CD4-positive, alpha-beta T cell treated with Interleukin-6 at 100 ng/mL for 8 hours (primary cell): ENCODE measurements at places on chromosomes 3 and 15.
A peak's percentile ranks its signal among the peaks of the same experiment; 100 is the strongest.

DNA sequence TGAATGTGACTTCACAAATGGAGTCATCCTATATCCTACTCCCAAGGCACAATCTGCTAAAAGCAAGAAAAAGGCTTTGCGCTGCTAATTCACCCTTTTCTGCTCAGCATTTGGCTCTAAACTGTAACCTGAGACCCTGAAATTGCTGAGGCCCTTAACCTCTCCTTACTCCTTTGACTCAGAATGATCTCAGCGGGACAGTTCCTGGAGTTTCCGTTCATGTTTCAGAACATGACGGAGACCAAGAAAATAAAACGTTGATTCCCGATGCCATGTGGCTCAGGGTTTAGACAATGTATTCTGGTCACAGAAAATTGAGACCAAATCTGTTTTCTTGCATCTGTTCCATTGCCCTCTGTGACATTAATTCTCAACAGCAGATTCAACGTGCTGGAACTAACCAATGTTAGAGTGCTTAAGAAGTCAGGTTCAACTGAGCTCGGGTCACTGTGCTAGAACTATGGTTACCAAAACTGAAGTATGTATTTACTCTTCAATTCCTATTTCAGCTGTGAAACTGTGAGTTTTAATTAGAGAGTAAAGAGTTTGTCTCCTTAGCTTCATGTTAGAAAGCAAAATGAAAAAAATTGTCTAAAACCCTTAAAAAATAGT is 45.4 kb upstream of the TMC3 start:
- DNase-seq, result no peak

DNA sequence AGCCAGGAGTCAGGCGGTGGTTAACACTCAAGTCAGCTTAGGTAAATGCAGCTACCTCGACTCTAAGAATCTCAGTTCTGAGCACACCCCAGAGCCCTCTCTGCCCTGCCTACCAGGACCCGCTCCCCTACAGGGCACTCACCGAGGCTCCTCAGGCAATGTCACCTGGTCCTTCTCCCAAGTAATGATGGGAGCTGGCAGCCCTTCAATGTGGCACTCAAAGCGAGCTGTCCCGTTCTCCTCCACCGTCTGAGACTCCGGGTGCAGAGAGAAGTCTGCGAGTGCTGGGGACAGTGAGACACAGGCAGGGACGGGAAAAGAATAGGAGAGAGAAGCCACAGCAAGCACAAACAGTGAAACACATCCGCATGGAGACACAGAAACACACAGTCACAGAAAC is 12.7 kb downstream of the IGDCC4 start:
- DNase-seq, result no peak

- DNase-seq, result no peak
These were observed 40.9 kb upstream of the CLSTN2 start for GRCh38 chr3:139893963-139894642.

- DNase-seq, result no peak
These were observed 183.6 kb upstream of the TLE3 start for GRCh38 chr15:70281261-70281810.

DNA sequence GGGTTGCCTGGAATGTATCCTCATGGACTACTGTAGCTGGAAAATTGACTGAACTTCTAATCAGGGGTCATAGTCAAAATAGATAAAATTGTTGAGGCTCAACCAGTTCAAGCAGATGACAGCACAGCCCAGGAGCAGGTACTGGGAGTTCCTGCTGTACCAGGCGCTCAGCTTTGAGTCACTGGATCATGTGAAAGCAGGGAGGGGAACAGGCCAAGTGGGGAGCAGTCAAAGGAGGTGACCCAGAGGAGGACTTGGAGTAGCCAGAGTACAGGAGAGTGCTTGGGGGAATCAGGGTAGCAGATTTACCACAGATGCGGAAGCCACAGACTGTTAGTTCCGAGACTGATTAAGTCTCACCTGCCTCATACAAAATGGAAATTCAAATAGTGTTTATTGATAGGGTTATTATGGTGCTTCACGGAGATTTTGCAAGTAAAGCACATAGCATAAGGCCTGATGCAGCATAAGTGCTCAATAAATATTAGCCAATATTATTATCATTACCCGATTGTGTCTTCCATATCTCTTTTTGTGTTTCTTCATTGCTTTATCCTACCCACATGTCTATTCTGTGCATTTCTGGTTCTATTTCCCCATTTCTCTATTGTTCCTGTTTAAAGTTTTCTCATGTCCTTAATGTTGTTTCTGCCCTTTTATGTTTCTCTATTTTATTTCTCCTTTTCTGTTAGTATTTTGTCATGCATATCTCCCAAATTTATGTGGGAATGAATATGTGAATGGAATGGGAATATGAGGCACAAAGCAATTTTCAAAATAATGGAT is 369.2 kb upstream of the MCTP2 start:
- no peak for DNase-seq

DNA sequence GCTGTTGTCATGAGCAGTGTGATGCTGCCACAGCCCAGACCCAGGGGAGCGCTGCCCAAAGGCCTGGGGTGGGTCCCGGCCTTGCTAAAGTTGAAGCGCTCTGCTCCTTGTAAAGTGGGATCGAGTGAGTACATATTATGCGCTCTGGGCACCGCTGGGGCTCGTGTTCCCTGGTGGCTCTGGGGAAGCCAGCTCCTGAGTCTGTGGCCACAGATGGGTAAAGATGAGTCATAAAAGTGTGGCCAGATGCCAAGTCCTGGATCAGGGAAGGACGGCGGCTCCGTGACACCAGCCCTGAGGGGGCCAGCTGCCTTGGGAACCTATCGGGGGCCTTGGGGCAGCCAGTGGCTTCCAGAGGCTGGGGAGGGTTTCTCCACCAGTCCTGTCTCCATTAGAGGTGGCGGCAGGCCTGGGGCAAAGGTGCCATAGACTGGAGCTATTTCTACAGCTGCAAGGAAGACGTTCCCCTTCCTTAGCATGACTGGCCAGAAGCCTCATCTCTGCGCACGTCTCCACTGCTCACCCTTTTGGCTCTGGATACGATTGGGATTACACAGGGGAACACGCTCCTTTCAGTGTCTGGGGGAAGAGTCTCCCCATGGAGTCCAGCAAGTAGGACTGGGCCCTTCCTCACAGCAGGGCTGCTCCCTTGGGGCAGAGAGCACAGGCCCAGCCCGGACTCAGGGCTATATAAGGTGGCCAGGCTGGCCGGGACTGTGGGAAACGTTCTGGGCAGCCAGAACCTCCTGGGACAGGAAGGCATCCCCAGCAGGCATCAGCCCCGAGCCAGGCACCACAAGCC is 1.2 kb upstream of the ITIH4 start:
- DNase-seq, result no peak

- no peak for DNase-seq
These were observed 26.1 kb downstream of the PLXNB1 start for GRCh38 chr3:48403533-48404439.

DNA sequence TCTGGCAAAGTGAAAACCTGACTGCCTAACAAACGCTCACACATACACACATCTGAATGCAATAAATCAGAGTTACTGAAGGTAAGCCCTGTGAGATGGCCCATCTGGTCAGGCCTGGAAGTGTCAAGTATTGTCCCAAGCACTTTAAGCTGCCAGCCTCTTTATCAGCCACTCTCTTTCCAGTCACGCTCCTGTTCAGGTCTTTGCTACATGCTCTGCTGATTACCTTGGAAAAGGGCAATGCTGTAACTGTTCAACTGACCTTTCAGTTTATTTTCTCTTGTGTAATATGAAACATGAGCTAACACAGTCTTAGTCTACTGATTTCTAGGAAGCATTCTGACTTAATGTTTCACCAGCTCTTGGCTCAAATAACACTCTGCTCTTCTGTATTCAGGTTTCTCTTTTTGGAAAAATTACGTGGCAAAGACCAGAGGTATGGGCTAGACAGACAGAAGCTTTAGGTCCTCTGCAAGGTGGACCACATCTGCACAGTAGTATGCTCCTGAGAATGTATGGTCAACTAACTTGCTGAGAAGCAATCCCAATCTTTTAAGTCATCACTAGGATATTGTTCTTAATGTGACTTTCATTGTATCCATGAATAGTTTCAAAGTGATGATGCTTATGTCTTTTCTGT is 44.5 kb downstream of the GBE1 start:
- no peak for DNase-seq

- DNase-seq, result no peak
These were observed 579.5 kb upstream of the TGFBR2 start for GRCh38 chr3:30026851-30027250.

GRCh38 chr3:129482721-129483120 is 42.7 kb downstream of the IFT122 start:
- DNase-seq, result no peak

GRCh38 chr3:101020351-101021015 is 27.3 kb upstream of the ABI3BP start:
- no peak for DNase-seq

DNA sequence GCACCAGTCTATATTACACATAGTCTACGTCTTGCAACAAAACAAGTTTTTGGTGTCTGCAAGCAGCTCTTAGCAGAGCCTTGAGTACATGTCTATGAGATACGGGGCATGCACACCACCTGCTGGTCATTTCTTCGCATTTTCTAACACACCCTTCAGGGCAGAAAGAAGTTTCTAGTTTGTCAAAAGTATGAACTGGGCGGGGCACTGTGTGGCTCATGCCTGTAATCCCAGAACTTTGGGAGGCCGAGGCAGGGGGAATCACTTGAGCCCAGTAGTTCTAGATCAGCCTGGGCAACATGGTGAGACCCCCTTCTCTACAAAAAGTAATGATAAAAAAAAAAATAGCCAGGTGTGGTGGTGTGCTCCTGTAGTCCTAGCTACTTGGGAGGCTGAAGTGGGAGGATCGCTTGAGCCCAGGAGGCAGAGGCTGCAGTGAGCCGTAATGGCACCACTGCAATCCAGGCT is 64.2 kb upstream of the ARL8B start:
- DNase-seq, result peak; percentile 70

GRCh38 chr3:194640829-194641228 is 7.6 kb upstream of the TMEM44 start:
- peak; percentile 19 for DNase-seq

GRCh38 chr3:105022813-105023212 is 343.9 kb upstream of the ALCAM start:
- DNase-seq, result no peak

DNA sequence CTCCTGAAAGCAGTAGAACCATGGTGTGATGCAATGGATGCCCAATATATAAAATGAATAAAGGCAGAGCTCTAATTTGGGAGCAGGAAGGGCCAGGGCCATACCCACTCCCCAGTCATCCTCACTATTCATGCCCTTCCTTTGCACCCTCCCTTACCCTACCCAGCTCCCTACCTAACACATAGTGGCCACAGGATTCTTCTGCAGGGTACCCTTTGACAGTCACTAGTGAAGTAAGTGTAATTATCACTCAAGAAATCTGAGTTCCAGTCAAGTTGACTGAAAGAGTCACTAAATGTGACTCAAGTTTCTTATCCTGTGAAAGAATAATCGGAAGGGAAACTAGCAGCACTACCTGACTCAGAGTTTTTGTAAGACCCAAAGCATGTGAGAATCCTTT is 69.2 kb downstream of the RASA2 start:
- no peak for DNase-seq
